MM.1S (cell line): ENCODE measurements at places on chromosomes 6 and 20.
A peak's percentile ranks its signal among the peaks of the same experiment; 100 is the strongest.

DNA sequence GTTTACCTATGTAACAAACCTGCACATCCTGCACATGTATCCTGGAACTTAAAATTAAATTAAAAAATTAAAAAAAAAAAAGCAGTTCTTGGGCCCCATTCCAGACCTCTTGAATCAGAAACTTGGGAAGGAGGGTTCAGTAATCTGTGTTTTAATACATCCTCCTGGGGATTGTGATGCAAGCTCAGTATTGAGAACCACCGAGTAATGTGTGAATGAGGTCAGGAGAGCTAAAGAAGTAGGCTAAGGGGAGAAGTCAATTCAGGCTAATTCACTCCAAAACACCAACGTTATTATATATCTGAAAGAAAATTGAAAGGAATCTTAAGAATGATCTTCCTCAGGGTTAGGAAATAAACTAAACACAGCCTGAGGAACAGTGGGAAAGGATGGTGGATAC lies 120.4 kb downstream of the RNF144B start:
- H3K36me3 ChIP-seq, result no peaks in the 10 kb centered on the region
- H3K27ac ChIP-seq, result no peak overlapping the region
- DNase-seq, result no peak
- no peak overlapping the region for H3K4me3 ChIP-seq

- H3K27me3 ChIP-seq, result no peaks in the 10 kb centered on the region
- no peaks in the 10 kb centered on the region for H3K36me3 ChIP-seq
- no peaks in the 10 kb centered on the region for H3K4me1 ChIP-seq
Observed at GRCh38 chr6:164086076-164086887, 671.8 kb downstream of the QKI start.

DNA sequence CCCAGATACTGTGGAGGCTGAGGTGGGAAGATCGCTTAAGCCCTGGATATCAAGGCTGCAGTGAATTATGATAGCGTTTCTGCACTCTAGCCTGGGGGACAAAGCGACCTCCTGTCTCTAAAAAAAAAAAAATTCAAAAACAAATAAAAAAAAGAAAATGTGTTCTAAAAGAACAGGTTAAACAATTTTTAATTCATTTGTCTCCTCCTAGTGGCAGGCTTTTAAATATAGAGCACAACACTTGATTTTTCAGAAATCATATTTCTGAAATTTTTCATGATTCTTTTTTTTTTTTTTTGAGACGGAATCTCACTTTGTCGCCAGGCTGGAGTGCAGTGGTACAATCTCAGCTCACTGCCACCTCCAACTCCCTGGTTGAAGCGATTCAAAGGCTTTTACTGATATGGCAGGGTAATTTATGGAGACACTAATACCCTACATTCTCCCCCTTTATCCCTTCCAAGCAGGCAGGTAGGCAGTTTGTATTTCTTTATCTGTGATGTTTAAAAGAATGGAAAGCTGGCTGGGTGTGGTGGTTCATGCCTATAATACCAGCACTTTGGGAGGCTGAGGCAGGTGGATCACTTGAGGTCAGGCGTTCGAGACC lies 8.7 kb upstream of the GTF3C6 start:
- H3K36me3 ChIP-seq, result no peaks in the 10 kb centered on the region
- DNase-seq, result peak; percentile 23
- no peaks in the 10 kb centered on the region for H3K4me1 ChIP-seq
- no peak overlapping the region for H3K4me3 ChIP-seq
- no peak overlapping the region for H3K27ac ChIP-seq
- H3K27me3 ChIP-seq, result no peaks in the 10 kb centered on the region

GRCh38 chr6:88983532-88983931 lies 20.1 kb upstream of the RNGTT start:
- H3K4me3 ChIP-seq, result no peak overlapping the region
- H3K27ac ChIP-seq, result no peak overlapping the region
- DNase-seq, result no peak
- no peaks in the 10 kb centered on the region for H3K36me3 ChIP-seq
- H3K27me3 ChIP-seq, result no peaks in the 10 kb centered on the region

GRCh38 chr6:141734071-141734840 lies 398.5 kb upstream of the GJE1 start:
- H3K27me3 ChIP-seq, result no peaks in the 10 kb centered on the region
- DNase-seq, result no peak
- no peaks in the 10 kb centered on the region for H3K36me3 ChIP-seq
- no peak overlapping the region for H3K4me3 ChIP-seq
- no peak overlapping the region for H3K27ac ChIP-seq

DNA sequence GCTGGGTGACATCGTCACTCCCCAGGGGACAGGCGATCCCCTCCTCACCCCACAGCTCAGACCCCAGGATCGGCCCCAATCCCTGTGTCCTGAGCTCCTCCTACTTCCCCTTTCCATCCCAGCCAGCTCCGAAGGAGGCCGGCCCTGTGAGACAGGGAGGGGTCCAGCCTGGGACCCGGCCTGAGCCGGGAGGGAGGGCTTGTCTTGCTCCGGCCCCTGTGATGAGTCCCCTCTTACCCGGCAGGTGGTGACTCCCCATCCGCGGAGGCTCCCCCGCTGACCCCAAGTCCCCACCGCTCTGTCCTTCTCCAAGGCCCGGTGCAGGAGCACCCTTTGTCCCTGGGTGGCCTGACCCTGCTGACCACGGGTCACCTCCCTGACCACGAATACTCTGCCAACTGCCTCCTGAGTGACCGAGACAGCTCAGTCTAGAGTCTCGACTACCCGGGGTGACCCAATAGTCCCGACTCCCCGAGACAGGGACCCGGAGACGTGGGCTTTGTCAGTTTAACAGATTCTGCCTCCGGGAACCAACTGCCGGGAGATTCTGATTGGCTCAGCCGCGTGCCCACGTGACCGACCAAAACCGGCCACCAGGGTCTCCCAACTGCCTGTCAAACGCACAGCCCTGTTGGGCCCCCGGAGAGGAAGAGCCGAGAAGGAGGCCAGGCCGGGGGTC lies 187.4 kb upstream of the PROKR2 start:
- H3K4me3 ChIP-seq, result no peak overlapping the region
- DNase-seq, result no peak
- H3K36me3 ChIP-seq, result no peaks in the 10 kb centered on the region
- no peaks in the 10 kb centered on the region for H3K27me3 ChIP-seq
- H3K4me1 ChIP-seq, result no peaks in the 10 kb centered on the region

GRCh38 chr6:43665376-43665775 lies 20.5 kb downstream of the RSPH9 start:
- no peak for DNase-seq
- no peak overlapping the region for H3K27ac ChIP-seq
- peaks cover 35% of the 10 kb centered on the region for H3K4me1 ChIP-seq
- H3K36me3 ChIP-seq, result no peaks in the 10 kb centered on the region
- H3K27me3 ChIP-seq, result 0 out of 2 replicates have a peak, but pooled peaks cover 3% of the 10 kb centered on the region

DNA sequence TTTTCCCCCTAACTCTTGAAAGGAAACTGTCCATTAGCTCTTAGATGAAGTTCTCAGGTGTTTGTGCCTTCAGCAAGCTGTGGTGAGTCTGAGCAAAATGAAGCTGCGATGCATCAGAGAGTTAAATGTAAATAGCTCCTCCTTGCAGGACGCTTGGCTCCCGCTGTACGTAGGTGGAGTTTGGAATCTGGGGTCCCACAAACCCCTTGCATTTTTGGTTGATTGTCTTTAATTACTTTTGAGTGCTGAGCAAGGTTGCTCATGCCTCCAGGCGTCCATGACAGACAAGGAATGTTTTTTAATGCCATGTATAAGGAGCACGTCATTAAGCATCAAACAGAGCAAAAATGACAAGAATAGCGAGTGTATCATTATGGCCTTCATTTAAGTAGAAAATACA lies 300.5 kb downstream of the TFAP2C start:
- DNase-seq, result no peak
- H3K4me1 ChIP-seq, result no peaks in the 10 kb centered on the region
- H3K27me3 ChIP-seq, result no peaks in the 10 kb centered on the region
- no peak overlapping the region for H3K27ac ChIP-seq

DNA sequence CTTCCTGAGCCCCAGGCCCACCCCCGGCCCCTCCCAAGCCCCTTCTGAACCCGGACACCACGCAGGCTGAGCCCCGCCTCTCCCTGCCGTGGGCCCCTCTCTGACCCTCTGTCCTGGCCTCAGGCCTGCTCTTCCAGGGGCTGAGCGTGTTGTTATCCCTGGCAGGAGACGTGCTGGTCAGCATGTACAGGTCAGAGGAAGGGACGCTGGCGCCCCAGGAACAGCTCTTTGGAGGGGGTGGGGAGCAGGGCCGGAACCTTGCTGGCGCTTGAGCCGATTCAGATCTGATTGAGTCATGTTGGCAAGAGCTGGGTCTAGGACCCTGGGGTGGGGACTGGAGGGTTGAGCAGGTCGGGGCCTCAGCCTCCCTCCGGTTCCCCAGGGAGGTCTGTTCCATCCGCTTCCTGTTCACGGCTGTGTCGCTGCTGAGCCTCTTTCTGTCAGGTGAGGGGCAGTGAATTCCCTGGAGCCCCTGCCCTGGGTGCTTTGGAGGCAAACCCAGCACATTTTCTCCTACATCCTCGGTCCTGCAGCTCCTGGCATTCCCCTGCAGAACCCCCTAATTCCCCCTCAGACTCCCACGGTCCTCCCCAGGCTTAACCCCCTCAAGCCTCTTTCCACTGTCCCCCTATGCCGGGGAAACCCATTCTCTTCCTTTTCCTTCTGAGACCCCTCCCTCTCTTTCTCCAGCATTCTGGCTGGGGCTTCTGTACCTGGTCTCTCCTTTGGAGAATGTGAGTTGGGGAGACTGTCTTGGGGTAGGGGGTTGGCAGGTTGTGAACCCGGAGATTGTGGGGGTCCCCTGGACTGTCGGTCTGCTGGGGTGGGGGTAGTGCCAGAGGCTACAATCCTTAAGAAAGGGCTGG lies 2.0 kb downstream of the SPAG4 start:
- H3K27me3 ChIP-seq, result peaks cover 6% of the 10 kb centered on the region; the same call in 1 of the 2 replicates
- no peak overlapping the region for H3K27ac ChIP-seq
- H3K4me1 ChIP-seq, result peaks cover 13% of the 10 kb centered on the region; the same call in 1 of the 2 replicates

- DNase-seq, result no peak
- H3K27ac ChIP-seq, result no peak overlapping the region
- H3K27me3 ChIP-seq, result no peaks in the 10 kb centered on the region
- H3K4me1 ChIP-seq, result no peaks in the 10 kb centered on the region
Observed at GRCh38 chr20:63602321-63602720, 24.6 kb downstream of the GMEB2 start.

DNA sequence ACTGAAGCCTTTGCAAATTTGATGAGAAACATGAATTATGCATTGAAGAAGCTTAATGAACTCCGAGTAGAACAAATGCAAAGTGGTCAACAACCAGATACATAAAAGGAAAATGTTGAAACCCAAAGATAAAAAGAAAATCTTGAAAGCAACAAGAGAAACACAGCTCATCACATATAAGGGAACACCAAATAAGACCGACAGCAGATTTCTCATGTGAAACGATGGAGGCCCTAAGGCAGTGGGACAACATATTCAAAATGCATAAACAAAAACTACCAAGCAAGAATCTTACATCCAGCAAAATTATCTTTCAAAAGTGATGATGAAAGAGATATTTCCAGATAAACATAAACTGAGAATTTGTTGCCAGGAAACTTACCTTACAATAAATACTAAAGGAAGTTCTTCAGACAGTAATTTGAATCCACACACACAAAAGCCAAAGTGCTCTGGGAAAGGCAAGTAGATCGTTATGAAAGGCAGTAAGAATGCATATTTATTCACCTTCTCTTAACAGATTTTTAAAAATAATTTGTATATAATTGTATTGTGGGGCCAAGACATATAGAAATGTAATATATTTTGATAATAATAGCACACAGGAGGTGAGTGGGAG lies 22.5 kb downstream of the SLC52A3 start:
- no peaks in the 10 kb centered on the region for H3K36me3 ChIP-seq
- no peaks in the 10 kb centered on the region for H3K4me1 ChIP-seq
- H3K27me3 ChIP-seq, result no peaks in the 10 kb centered on the region; the same call in 1 of the 2 replicates
- no peak overlapping the region for H3K4me3 ChIP-seq
- H3K27ac ChIP-seq, result no peak overlapping the region

- no peak overlapping the region for H3K27ac ChIP-seq
- no peaks in the 10 kb centered on the region for H3K27me3 ChIP-seq
- H3K4me1 ChIP-seq, result peaks cover 6% of the 10 kb centered on the region; the same call in 1 of the 2 replicates
- H3K36me3 ChIP-seq, result no peaks in the 10 kb centered on the region
Observed at GRCh38 chr20:10465135-10465534, 30.0 kb downstream of the SLX4IP start.

DNA sequence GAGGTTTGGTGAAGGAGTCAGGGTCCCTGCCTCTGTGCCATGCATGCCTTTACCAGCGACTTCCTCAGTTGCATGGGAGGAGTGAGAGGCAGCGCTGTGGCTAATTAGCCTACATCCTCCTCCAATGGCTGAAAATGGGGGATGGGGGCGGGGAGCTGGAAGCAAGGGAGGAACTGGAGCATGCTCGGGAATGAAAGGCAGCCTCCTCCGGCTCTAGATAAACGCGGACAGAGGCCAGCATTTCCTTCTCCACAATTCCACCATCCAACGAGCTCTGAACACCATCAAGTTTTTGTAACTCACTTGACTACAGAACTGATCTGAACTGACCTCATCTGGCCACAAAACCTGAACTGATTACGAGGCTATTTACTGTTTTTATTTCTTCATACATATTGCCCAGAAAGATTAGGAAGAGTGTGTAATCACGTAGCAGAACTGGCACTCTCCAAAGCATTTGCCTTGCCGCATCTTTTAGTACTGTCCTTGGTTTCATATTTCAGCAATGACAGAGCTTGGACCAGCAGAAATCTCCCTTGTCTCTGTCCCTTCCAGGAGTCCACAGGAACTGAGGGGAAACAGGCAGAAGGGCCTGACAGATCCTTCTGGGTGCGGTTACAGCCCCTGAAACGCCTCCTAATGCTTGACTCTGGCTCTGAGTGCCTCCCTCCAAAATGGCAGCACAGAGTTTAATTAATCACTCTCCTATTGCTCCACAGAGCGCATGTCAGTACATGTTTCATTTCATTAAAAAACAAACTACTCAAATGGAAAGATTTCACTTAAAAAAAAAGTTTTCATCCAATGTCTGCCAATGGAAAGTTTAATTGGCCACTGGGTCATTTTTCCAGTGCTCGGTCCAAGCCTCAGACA lies 58.2 kb upstream of the TRAF3IP2 start:
- DNase-seq, result no peak
- H3K36me3 ChIP-seq, result no peaks in the 10 kb centered on the region
- no peak overlapping the region for H3K27ac ChIP-seq

DNA sequence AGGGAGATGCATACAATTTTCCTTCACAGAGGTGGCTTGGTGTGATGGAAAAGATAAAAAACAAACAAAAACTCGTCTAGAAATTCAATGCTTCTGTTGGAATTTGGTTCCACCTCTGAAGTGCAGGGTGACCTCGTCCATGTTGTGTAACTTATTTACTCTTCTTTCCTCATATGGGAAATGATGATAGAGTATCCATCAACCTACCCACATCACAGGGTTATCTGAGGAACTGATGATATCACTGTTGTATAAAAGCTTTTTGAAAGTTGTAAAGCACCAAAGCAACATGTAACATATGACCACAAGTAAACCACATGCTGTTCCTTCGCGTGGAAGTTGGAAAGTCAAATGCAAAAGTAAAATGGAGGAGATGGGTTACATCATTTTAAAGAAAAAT lies 212.0 kb upstream of the SGK1 start:
- DNase-seq, result no peak
- no peak overlapping the region for H3K27ac ChIP-seq
- H3K27me3 ChIP-seq, result no peaks in the 10 kb centered on the region
- H3K4me1 ChIP-seq, result no peaks in the 10 kb centered on the region
